Hair follicular keratinocyte (primary cell): ENCODE measurements at places on chromosomes 7 and 10. TPM values are rescaled to one million over a fixed set of nuclear protein-coding genes. Genes with fewer than 3 reads are reported as not detected.

Gene ADIRF
- total RNA-seq, result 23.8 and 44.7 TPM in 2 replicates

Gene ADRA2A
- not detected in 2 replicates for total RNA-seq

Gene NUTM2B
- total RNA-seq, result 0.62 and 0.99 TPM in 2 replicates

Gene CLRN3
- total RNA-seq, result not detected in 2 replicates

Gene GPR15LG
- 0.99 TPM in 1 of 2 replicates, not detected in the other for total RNA-seq
